ENCODE measurements at places on chromosomes 11 and 22.

DNA sequence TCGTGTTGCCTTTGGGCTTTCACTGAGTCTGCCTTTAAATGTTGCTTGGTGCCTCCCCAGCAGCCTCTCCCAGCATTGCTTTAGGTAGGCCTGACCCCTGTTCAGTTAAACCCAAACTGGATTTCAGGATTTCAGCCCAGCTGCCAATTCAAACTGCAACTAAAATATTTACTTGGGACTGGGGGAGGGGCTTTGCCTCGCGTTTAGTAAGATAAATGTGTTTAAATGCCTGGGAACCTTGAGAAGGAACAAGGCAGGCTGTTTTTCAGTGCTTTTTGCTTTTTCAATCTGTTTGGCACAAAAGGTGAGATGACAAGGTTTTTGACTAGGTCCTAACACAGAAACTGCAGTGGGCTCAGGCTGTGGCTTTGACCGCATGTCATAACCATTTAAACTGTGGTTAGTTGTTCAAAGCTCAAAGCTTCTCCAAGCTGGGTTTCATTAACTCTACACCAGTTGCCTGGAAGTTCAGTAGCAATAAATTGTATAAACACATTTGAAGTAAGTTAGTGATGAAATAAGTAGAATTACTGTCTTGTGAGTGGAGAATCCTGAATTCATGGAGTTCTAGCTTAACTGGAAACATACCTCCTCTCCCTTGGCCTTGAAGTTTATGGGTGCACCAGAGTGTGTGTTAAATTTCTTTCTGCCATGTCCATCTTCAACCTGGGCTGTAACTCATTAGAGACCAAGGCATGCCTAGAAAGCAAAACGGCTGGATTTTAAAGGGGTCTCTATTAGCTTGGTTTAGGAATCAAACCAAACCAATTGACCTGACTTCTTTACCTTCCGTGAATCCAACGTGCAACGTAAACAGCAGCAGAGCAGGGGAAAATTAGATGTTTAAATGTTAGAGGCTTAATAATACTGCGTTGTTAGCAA lies 3.6 kb downstream of the PKNOX2 start:
- DNase-seq: no peak

DNA sequence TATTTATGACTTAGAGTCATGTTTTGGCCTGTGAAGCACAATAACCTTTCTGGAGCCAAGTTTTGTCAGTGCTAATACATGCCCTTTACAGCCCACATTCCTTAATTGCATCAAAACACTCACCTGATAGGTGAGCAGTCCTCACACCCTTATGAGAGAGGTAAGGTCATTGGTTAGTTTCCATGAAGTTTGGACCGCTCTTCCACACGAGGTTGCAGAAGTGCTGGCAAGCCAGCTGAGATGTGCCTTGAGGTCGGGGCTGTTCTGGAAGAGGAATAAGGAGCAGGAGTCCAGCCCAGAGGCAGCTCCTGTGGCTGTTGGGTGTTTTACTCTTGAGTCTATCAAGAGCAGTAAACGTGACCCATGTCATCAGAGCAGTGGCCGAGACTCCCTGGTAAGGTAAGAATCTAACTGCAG lies 76.3 kb downstream of the CYB5R2 start:
- peak; percentile 88 for DNase-seq

- no peak for DNase-seq
These were observed 11.6 kb upstream of the TSKU start for GRCh38 chr11:76771446-76772099.

GRCh38 chr11:115939104-115939730 lies 435.0 kb upstream of the CADM1 start:
- no peak for DNase-seq

GRCh38 chr22:43060183-43060582 lies 29.0 kb downstream of the TTLL1 start:
- DNase-seq: no peak

DNA sequence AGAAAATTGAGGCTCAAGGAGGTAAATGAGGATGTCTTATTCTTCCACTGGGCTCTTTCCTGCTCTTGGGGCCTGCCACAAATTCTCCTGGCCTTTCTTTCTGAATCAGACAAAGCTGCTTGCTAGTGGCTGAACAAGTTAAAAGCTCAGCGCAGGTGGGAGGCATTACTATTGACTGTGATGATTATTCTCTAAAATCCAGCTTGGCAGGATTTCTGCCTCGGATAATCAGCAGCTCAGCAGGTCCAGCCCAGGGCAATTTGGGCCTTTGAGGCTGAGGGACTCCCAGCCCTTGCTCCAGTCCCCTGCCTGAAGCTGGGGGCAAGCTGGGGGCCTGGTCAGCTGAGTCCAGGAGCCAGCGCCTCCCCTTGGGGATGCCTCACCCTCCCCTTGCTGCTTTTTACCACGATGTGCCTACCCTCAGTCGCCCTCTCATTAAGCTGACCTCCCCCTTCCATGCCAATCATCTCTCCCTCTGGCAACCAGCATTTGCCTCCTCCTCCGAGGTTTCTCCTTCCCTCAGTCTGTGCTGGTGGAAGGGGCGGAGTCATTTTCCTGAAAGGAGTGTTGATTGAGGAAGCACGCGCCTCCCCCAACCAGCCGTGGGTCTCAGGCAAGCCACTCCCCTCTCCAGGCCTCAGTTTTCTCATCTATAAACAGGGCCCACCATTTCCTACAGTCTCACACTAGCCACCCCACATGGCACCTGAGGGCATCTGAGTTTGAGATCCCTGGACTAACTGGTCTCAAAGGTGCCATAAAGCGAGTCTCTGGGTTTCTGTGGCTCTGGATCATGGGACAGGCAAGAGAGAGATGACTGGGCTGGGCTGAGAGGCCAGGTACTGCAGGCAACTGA lies 60.6 kb upstream of the PRDM11 start:
- no peak for DNase-seq

- no peak for DNase-seq
These were observed 33.1 kb upstream of the SEPTIN5 start for GRCh38 chr22:19680911-19681862.

Data from epithelial cell of prostate (primary cell).